ENCODE measurements at places on chromosomes 13 and 19. TPM values are rescaled to one million over a fixed set of nuclear protein-coding genes. Genes with fewer than 3 reads are reported as not detected.

DNA sequence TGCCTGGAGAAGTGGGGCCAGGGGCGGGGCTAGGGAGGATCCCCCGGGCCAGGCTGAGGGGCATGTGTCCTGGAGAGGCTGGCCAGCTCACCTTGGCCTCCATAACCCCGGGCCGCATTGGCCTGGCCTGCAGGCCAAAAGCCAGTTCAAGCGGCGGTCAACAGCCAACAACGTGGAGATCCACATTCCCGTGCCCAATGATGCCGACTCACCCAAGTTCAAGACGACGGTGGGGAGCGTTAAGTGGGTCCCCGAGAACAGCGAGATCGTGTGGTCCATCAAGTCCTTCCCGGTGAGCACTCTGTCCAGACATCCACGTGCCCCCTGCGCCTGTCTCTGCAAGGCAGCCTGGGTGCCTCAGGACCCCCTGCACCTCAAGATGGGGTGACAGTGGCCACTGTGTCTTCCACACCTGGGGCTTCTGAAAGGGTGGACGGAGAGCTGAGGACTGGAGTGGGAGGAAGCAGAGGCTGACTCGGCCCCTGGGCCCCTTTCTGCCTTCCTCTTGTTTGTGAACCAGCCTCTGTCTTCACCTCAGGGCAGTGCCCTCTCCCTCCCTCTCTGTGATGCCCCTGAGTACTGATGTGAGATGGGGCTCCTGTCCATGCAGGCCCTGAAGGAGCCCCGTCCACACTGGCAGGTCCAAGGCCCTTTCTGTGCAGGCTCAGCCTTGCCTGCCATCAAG lies 31.1 kb downstream of the AP1M1 start:
- no peak overlapping the region for H3K27ac ChIP-seq
- H3K36me3 ChIP-seq: peaks cover 97% of the 10 kb centered on the region
- H3K4me1 ChIP-seq: no peaks in the 10 kb centered on the region
- H3K27me3 ChIP-seq: no peaks in the 10 kb centered on the region

Gene ZNF439
- total RNA-seq: 0.06 TPM

DNA sequence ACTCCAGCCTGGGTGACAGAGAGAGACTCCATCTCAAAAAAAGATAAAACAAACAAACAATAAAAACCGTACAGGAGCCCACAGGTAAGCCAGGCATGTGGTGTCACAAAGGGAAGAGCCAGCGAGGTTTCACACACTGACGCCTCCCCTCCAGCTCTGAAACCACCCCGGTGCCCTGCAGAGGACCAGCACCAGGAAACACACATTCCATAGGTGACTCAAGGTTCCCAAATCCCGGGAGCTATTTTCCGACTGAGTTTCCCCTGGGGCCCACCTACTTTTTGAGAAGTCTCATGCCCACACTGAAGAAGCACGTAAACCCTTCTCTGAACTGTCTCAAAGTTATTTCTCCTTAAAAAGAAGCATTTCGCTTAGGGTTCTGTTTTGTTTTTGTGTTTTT lies 40.3 kb downstream of the RHPN2 start:
- H3K36me3 ChIP-seq: peaks cover 4% of the 10 kb centered on the region
- no peaks in the 10 kb centered on the region for H3K4me1 ChIP-seq
- no peak overlapping the region for H3K27ac ChIP-seq
- no peaks in the 10 kb centered on the region for H3K27me3 ChIP-seq
- DNase-seq: no peak

Gene SERTAD3
- 16.1 TPM for total RNA-seq

Gene CDC42EP5
- 1.2 TPM for total RNA-seq
